HT-29 (cell line): ENCODE measurements at places on chromosomes 6 and 20.

GRCh38 chr20:48070991-48071652 is 285.8 kb upstream of the SULF2 start:
- DNase-seq: no peak

DNA sequence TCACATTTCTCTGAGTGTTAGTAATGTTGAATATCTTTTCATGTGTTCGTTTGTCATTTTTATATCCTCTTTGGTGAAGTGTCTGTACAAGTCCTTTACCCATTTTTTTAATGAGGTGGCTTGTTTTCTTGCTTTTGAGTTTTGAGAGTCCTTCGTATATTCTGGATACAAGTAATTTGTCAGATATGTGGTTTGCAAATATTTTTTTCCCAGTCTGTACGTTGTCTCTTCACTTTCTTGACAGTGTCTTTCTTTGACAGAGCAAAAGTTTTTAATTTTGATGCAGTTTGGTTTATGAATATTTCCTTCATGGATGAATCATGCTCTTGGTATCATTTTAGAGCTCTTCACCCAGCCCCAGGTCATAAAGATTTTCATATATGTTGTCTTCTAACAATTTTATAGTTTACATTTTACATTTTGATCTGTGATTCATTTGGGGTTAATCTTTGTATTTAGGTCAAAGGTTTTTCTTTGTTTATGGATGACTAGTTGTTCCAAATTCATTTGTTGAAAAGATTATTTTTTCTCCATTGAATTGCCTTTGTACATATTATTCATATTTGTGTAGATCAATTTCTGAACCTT is 152.5 kb downstream of the MRPL14 start:
- DNase-seq: no peak

GRCh38 chr6:131782764-131783163 is 25.1 kb upstream of the ENPP1 start:
- peak; percentile 35 for DNase-seq

GRCh38 chr6:31190488-31190887 is 20.0 kb upstream of the POU5F1 start:
- DNase-seq: no peak

DNA sequence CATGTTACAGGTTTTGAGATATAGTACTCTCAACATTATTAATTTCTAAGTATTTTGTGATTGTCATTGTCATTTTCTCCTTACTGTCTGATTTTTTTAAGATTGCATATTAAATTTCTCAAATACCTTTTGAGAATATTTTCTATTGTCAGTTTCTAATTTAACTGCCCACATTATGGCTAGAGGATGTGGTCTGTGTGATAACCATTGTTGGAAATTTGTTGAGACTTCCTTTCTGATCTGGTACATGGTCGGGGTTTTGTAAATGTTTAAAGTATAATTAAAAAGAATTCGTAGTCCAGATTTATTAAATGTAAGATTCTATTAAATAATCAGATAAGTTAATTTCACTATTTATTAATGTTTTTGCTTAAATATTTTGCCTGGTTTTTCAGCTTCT is 60.1 kb downstream of the SLX4IP start:
- DNase-seq: no peak

GRCh38 chr6:11161031-11161956 is 49.8 kb upstream of the ERVFRD-1 start:
- no peak for DNase-seq

DNA sequence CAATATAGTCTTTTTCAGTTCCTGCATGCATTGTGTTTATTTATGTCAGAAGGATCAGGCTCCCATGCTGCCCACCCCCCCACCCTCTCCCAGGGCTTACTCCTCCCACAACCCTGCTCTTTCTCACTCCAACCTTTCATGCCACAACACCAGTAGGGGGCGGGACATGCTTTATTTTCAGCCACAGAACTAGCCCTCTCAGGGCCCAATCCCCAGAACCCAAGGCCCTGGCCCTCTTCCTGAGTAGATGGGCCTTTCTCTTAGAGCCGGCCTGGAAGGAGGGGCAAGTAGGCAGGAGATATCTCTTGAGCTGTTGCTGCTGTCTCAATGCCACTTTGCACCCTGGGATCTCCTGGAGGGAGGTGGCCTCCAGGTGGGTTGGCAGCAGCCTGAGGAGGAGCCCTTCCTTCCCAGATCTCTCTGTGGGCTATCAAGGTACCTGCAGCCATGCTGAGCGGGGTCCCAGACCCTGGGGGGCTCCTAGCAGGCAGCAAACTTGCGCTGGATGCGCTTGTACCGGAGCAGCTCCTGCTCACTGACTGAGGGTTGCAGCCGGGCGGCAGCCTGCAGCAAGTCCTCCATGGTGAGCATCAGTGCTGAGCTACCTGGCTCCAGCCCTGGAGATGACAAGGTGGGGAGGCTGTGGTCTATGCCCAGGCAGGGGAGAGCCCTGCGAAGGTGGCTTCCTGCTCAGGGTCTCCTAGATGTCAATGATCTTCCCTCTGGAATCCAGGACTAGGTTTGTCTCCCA is 3.5 kb downstream of the GNMT start:
- peak; percentile 60 for DNase-seq

- DNase-seq: no peak
Observed at GRCh38 chr6:100730001-100730980, 150.8 kb downstream of the ASCC3 start.

DNA sequence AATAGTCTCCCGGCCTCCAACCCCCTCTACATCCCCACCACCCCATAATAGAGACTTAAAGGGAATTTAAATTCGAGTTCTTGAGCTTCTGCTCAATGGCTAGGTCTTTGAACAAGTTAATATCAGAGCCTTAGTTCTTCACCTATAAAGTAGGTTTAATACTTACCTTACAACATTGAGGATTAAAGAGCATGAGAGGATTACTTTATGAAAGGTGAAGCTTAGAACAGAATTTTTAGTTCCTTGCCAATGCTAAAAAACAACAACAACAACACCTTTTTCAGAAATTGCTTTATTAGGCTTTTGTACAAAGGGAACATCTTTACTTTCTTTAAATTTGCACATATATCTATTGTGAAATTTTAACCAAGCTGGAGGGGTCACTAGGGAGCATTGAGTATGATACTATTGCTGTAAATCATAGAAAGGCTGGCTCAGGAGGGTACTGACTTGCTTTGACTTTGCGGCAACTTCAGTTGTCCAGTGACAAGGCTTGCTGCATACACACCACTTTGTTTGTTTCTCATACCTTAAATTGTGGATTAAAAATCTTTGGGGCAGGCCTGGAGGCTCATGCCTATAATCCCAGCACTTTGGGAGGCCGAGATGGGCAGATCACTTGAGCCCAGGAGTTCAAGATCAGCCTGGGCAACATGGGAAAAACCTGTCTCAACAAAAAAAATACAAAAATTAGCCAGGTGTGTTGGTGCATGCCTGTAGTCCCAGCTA is 9.7 kb downstream of the TOP1 start:
- no peak for DNase-seq

DNA sequence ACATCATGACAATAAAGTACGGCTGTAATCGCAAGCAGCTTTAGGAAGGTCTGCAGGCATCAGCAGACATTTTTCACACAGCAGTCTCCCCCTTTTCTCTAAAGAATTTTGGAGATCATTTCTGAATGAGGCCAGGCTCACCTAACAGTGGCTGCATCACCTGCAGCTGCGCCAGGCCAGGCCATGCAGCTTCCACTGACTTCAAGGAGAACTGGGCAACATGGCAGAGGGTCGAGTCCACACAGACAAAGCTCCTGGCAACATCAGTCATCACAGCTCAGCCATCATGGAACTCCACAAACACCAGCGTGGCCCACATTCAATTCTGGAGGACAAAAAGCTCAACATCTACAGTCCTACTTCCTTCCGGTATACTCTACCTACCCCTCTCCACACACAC is 17.8 kb upstream of the FOXC1 start:
- DNase-seq: no peak

GRCh38 chr20:20369250-20370093 is 1.6 kb downstream of the INSM1 start:
- DNase-seq: no peak

- DNase-seq: no peak
Observed at GRCh38 chr20:3430376-3431069, 23.1 kb upstream of the DNAAF9 start.

DNA sequence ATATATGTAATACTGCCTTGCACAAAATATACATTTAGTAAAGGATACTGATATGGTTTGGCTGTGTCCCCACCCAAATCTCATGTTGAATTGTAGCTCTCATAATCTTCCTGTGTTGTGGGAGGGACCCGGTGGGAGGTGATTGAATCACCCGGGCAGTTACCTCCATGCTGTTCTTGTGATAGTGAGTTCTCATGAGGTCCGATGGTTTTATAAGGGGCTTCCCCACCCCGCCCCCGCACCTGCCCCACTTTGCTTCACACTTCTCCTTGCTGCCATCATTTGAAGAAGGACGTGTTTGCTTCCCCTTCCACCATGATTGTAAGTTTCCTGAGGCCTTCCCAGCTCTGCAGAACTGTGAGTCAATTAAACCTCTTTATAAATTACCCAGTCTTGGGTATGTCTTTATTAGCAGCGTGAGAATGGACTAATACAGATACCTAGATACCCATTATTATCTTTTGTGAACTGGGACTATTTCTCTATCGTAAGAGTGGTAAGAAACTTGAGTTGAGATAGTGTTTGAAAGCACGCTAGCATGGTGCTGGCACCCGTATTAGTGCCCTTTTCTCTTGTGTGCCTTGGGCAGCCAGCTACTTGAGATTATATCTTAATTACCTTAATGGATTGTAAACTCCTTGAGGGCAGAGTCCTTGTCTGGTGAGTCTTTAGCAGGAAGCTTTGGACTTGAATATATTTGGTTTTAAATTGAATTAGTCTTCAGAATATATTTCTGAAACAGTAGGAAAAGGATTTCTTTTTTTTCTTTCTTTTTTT is 25.6 kb downstream of the TOP1 start:
- no peak for DNase-seq

- DNase-seq: peak; percentile 12
Observed at GRCh38 chr6:17768388-17768787, 61.7 kb upstream of the NUP153 start.

- no peak for DNase-seq
Observed at GRCh38 chr6:142773324-142773723, 171.7 kb downstream of the HIVEP2 start.

GRCh38 chr6:166366921-166367320 is 15.8 kb downstream of the MPC1 start:
- no peak for DNase-seq

- DNase-seq: no peak
Observed at GRCh38 chr6:72031471-72031870, 145.1 kb downstream of the RIMS1 start.

DNA sequence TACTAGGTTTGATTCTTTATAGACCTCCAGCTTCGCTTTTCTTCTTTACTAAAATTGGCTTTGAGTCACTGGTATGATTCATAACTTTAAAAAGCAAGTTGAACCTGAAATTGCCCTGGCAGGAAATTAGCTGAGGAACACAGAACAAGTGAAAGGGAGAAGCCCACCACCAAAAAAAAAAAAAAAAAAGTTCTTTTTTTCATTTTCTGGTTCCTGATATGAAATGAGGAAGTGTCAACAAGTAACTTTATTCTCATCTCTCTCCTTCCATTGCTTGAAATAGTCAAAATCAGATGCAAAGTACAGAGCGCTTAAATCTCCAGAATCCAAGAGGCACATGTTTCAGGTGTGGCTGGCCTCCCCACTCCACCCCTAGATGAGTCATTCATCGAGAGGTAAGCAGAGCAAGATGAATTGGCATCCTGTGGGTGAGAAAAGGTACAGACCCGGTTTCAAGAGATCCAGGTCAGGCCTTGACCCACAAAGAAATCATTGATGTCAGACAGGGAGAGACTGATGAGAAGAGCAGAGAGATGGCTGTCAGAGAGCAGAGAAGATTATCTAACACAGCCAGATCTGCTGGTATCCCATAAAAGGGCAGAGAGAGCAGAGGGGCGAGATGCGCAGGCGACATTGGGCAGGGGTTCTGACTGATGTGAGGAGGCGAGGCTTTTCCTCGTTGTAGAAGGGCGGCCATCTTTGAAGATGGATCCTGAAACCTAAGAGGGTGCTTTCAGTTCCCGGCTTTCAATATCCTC is 54.8 kb upstream of the MBOAT1 start:
- peak; percentile 14 for DNase-seq

GRCh38 chr20:17868151-17868550 is 100.4 kb downstream of the SNX5 start:
- DNase-seq: no peak

DNA sequence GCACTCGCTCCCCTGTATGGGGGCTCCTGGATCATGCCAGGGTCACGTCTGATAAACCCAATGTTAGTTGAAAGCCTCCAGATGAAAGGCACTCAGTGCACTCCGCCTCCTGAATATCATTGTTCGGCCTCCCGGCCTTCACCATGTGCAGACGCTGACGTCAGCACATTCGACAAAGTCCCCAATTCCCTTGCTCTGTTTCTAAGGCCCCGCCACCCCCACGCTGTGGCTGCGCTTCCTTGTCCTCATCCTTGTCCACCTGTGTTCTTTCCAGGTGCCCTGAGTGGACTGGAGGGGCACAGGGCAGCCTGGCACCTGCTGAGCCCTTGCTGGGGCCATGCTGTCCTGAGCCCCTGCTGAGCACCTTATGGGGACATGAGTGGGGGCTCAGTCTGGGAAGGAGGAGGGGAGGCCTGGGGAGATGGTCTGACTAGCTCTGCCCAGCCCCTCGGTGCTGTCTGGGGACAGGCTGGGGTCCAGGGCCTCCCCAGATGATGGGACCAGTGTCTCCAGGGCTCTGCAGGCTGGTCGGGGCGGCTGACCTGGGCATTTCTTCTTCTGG is 9.8 kb upstream of the BHLHE23 start:
- no peak for DNase-seq

GRCh38 chr20:11672959-11673358 is 244.7 kb upstream of the BTBD3 start:
- no peak for DNase-seq

- DNase-seq: peak; percentile 51
Observed at GRCh38 chr20:62792182-62792939, 3.9 kb upstream of the MRGBP start.

GRCh38 chr6:26327450-26328264 is 37.3 kb upstream of the BTN3A2 start:
- DNase-seq: peak; percentile 92

GRCh38 chr6:1590580-1590979 is 19.1 kb upstream of the FOXC1 start:
- DNase-seq: no peak

DNA sequence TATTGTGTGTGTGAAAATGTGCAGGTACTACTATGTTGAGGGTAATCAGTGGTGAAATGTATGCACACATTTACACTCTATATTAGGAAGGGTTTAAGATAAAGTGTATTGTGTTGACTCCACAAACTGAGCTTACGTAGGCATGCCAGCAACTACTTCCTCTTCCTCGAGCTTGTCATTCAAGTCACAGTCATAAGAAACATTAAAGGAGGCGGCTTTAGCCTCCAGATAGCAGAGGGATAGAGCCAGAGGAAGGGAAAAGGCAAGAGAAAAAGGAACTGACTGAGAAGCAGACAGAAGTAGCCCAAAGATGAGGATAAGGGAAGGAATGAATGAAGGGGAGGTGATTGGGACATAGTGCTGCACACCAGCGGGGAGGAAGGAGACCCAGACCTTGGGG is 55.2 kb downstream of the SMLR1 start:
- no peak for DNase-seq

GRCh38 chr20:14724468-14724867 is 387.1 kb upstream of the FLRT3 start:
- no peak for DNase-seq
